Fibroblast of skin of left quadriceps (primary cell): ENCODE measurements at places on chromosomes 1 and 21.

DNA sequence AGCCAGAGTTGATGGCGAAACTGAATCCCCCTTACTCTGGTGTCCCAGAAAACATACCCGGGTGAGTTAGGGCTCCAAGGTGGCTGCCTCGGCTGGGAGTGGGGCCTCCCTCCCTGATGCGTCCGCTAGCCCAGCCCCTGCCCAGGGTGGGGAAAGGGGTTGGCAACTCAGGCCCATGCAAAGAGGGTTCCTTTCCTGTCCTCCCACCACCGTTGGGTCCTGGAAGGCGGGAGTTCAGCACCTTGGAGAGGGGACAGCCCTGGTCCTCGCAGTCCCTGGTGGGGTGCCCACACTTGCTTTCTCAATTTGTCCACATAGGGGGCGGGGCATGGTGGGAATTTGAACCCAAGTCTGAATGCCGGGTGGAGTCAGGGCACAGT is 6.1 kb downstream of the SRM start:
- DNase-seq: no peak

DNA sequence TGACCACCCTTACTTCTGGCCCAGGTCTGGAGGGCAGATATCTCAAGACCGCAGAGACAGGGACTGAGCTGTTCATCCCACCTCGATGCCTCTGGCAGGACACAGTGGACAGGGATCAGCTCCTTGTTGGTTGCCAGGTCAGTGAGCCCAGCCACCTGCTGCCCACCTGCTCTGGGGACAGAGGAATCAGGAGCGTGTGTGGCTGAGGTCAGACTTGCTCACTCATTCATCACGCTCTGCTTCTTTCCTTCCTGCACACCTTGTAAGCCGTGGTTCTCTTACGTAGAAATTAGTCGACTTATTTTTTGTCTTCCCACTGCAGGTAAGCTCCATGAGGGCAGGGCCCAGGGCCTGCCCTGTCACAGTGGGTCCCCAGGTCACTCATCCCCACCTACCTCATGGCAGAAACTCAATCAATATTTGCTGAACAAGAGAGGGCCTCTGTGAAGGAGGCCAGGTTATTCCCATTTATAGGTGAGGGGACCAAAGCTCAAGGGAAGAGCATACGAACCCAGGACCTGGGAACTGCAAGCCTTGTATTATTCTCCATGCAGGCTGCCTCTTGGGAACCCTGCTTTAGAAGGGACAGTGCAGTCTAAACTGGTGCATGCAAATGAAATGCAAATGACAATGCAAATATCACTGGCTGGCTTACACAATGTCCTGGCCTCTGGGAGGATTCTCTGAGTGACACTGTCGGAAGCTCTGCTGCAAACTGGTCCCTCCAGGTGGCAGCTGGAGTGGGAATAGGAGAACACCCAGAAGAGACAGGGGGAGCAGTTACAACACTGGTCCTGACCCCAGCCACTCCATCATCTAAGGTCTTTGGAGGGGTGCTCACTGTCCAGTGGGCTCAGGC is 58.4 kb upstream of the PAX7 start:
- no peak for DNase-seq

DNA sequence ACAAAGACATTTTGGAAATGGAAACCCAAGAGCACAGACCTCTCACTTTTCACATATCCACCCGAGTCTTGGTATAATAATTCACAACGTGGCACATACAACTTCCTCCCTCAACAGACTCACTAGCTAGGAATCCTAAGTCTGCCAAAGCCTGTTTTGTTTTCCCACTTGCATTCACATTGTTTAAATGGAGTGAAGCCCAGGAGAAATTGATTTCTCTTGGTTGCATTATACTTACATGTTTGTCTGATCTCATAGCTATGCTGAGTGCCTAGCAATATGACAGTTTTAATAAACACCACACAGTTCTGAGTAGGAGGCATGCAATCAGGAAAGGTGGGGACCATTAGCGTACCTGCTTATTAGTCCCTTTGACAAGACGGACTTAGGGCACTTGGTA is 348.6 kb upstream of the ADGRL4 start:
- DNase-seq: peak; percentile 46

- DNase-seq: no peak
Measured at GRCh38 chr1:3905953-3906671, 6.0 kb upstream of the C1orf174 start.

DNA sequence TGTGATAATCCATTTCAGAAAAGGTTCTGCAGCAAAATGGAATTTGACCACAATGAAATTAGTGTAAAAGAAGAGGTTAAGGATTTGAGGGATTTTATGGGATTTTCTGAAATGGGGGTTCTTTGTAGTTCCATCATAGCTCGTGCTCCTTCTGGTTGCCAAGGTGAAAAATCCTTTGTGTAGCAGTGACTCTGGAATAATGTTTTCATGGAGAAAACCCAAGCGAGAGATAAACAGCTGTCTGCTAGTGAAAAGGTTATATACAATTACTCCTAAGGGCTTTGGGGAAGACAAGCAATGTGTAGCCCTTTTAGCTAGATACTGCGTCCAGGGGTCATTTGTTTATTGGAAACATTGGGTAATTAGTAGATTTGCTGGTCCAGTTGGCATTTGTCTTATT is 453.2 kb upstream of the DEPDC1 start:
- DNase-seq: no peak

DNA sequence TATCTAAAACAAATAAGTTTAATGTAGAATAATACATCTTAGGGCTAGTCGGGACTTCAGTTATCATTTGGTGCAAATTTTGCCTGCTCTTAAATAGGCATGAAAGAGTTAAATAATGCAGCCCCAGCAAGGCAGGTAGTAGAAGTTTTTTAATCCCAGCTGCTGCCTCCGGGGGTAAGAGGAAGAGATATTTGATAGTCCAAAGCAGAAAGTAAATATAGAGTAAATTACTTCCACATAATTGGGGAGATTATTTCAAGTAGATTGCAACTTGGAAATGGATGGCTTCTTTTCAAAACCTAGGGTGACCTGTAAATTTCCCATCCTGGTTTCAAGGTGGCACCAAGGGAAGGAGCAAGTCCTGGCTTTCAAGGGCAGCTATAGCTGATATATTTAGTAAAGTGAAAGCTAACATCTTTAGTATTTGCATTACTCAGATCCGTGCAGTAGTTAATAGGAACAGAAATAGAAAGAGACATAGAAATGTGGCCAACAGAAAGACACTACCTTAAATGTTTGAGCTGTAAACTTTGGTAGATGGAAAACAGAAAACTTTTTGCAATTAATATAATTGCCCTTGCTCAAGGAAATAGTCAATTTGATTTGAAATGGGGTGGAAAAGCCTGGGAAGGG is 109.1 kb downstream of the LMO4 start:
- no peak for DNase-seq

- no peak for DNase-seq
Measured at GRCh38 chr21:38965910-38966504, 160.3 kb downstream of the ETS2 start.

GRCh38 chr1:81577004-81577697 is 223.6 kb upstream of the ADGRL2 start:
- no peak for DNase-seq

DNA sequence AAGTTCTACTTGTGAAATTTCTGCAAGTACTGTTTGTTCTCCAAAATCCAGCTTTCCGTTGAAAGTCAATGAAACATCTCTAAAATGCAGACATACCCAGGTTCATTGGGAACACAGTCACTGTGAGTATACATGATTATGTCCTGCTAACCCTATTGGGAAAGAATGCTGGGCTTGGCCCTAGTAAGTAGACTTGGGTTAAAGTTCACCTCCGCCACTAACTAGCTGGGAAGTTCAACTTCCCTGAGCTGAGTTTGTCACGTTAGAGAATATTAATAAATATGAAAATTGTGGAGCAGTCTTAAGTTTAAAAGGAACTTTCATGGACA is 10.5 kb upstream of the PGD start:
- no peak for DNase-seq

- no peak for DNase-seq
Measured at GRCh38 chr1:67534627-67535065, 104.4 kb upstream of the SERBP1 start.

- DNase-seq: no peak
Measured at GRCh38 chr1:24009406-24009805, 29.3 kb upstream of the SRSF10 start.

DNA sequence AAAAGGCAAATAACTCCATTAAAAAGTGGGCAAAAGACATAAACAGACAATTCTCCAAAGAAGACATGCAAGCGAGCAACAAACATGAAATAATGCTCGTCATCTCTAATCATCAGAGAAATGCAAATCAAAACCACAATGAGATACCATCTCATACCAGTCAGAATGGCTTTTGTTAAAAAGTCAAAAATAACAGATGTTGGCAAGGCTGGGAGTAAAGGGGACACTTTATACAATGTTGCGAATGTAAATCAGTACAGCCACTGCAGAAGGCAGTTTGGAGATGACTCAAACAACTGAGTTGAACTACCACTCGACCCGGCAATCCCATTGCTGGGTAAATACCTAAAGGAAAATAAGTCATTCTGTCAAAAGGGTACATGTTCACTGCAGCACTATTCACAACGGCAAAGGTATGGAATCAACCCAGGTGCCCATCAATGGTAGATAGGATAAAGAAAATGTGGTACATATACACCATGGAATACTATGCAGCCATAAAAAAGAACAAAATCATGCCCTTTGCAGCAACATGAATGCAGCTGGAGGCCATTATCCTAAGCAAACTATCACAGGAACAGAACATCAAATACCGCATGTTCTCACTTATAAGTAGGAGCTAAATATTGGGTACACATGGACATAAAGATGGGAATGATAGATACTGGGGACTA is 25.9 kb downstream of the TSPAN2 start:
- DNase-seq: no peak

- DNase-seq: no peak
Measured at GRCh38 chr1:21362096-21362495, 71.8 kb upstream of the ECE1 start.

- no peak for DNase-seq
Measured at GRCh38 chr1:167564612-167565270, 11.2 kb upstream of the CREG1 start.

DNA sequence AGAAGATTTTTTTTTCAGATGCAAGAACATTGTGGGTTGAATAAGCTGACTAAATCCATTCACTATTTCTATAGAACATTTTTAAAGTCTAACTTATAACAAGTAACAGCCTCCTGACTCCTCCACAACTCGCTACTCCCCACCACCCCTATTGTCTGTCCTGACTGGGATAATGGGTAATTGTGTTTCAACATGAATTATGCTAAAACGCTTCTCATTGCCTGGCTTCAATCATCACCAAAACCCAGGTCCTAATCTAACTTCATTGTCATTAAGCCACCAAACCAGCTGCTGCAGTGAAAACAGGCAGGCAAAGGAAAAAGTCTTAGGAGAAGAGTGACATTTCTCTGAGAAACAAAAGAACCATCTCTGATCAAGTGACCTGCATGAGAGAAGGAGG is 30.0 kb downstream of the TNR start:
- DNase-seq: no peak

DNA sequence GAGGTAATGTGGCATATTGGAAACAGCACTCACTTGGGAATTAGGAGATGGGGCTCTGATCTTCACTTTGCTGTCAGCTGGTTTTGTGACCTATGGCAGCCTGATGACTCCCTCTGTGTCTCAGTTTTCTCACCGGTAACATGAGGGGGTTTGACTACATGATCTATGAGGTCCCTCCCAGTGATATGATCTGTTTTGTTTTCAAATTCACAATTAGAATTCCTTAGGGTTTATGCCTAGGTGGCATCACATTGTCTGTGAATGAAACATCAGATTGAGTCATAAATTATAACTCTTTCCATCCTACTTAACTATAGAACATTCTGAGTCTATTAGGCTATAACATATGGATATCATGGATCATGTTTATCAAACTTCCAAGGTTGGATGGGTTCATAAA is 386.6 kb downstream of the PTBP2 start:
- DNase-seq: no peak

DNA sequence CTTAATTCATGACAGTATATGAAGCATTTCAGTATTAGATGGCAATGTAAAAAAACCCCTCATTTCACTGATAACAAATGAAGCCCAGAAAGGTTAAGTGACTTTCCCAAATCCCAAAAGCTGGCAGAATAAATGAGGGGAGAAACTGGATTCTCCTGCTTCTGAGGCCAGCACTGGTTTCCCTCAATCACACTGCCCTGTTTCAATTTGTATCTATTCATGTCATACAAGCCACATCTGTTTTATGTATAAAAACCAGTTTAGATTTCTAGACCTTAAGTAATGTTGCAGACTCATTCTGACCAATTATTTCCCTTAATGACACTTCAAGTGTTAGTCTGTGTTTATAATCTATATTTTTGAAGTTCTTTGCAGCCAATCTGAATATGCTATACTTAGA is 16.8 kb downstream of the PLPPR4 start:
- DNase-seq: no peak

- DNase-seq: no peak
Measured at GRCh38 chr1:87720561-87720960, 391.9 kb downstream of the LMO4 start.

DNA sequence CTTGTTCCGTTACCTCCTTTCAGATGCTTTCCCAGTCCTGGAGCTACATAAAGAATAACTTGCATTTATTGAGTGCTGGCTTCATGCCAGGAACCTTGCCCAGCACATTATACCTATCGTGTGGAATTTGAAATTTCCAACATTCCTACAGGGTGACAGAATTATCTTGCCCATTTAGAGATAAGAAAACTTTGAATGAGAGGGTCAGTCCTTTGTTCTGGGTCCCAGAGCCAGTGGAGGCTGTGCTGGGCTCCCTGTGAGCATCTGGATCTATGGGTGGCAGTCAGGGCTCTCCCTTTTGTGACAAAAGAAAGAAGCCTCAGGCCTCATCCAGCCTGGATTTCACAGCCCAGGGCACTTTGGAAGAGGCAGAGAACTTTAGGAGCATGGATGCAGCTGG is 3.2 kb downstream of the GSTM4 start:
- DNase-seq: no peak

DNA sequence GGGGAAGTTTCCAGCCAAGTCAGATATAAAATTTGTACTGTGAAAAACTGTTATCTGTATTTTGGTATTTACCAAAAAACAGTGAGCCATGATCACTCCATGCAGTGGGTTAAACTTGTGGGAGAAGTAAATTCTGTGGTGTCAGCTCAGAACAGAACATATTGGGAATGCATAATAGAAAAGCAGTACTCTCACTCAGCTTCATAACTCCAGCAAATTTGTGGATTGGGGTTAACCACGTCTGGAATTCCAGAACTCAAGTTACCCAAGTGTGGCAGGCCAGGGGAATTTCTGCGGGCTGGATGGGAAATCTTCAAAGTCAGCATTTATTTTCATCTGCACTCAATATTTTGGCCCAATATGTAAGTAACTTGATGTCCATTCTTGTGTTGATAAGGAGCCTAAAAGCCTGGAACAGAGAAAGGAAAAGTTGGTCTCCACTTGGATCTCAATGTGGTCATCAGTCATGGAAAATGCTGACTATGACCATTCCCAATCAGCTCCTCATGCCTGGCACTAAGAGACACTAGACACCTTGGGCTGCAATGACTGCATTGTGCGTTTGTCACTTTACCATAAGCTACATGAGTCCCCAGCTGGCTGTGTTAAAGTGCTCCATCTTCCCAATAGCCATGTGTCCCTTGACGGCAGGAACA is 39.1 kb upstream of the ENAH start:
- peak; percentile 91 for DNase-seq

GRCh38 chr1:86823386-86823785 is 90.5 kb downstream of the SELENOF start:
- DNase-seq: no peak

GRCh38 chr1:78339490-78339889 is 151.3 kb upstream of the PTGFR start:
- no peak for DNase-seq

GRCh38 chr1:13699936-13700520 is at the start of gene PRDM2:
PRDM2 (plus strand) TSS chr1:13700188; CDS start chr1:13715606, 15,418 bp downstream.
- no peak for DNase-seq
